ENCODE measurements at places on chromosomes 5 and 9.

GRCh38 chr9:75672478-75672877, 218.0 kb upstream of the PCSK5 start:
- DNase-seq, result no peak

GRCh38 chr9:129547869-129548570, 72.9 kb downstream of the C9orf50 start:
- no peak for DNase-seq

GRCh38 chr5:124901081-124901480, 154.6 kb upstream of the ZNF608 start:
- no peak for DNase-seq

GRCh38 chr5:35656721-35657120, 39.1 kb downstream of the SPEF2 start:
- DNase-seq, result no peak

DNA sequence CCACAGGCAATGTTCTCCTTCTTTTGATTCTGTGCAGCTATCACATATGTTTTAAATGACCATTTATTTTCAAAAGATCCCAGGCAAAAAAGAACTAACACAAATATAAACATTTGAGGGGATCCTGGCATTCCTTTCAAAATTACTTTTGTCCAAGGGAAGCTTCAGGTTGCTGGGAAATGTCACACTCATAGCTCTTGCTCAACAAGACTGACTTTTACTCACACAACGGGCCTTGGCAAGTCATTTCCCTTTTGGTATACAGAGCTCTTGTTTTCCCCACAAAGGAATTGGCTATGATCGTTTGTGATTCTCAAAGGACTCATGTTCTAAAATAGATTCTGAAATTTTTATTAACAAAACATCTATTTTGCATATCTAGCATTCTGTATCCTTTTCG, 4.5 kb upstream of the PALM2AKAP2 start:
- no peak for DNase-seq

- DNase-seq, result no peak
Measured at GRCh38 chr5:24290536-24290935, 354.2 kb downstream of the CDH10 start.

DNA sequence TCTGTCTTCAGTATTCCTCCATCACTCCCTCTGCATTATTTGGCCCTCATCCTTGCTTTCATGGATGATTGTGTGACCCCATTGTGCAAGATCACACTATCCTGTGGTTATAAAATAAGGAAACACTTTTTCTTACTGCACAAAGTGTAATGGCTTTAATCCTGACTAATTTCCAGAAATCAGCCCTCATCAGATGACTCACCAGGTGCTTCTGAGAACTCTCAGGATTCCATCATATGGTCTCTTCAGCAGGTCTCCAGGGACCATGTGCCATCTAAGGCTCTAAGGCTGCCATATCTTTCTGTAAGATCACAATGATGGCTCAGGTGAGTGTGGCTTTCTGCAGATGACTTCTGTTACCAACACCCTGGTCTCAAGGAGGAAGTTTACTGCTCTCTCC, 27.3 kb upstream of the FER start:
- DNase-seq, result no peak

DNA sequence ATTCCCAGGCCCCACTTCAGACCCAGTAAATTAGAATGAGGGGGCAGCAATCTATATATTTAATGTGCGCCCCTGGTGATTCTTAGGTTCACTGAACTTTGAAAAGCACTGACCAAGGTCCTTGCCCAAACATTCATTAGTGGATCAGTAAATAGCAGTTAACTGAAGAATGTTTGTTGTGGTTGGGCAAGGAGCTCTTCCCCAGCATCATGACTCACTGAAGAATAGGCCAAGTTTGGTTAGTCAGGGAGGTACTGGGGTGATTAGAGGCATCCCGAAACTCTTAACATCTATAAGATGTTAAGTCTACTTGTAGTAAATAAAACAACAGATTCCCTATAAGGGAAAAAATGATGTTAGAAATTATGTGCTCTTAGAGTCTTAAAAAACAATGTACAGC, 833 bp upstream of the MROH2B start:
- no peak for DNase-seq

- DNase-seq, result no peak
Measured at GRCh38 chr9:22214021-22214420, 204.9 kb upstream of the CDKN2B start.

DNA sequence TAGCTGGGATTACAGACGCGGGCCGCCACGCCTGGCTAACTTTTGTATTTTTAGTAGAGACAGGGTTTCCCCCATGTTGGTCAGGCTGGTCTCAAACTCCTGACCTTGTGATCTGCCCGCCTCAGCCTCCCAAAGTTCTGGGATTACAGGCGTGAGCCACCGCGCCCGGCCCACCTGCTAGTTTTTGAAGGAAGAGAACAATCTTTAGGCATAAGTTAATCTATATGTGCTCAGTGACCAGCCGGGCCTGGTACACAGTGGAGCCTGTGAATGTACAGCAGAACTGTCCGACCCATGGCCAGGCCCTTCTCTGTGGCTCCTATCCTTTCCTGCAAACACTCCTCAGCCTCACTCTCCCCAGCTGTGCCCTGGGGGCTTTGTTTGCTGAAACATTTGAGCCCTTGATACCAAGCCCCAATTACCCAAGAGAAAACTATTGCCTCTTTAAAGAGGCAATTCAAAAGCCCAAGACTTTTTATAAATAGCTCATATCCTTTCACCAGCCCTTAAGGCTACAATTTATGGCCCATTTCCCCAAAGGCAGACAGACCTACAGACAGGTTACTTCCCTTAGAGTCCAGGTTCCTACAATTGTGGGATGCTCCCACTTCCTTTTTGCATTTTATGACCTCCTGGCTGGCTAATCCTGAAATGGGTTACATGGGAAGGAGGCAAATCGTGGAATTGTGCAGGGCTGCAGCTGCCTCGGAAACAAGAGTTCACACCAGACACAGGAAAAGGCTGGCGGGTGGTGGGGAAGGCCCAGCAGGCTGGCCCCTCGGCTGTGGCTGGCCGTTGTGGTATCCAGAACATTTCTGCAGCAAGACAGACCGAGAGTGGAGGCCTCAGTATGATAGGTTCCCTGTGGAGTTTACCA, 37.5 kb downstream of the SPRY4 start:
- no peak for DNase-seq

DNA sequence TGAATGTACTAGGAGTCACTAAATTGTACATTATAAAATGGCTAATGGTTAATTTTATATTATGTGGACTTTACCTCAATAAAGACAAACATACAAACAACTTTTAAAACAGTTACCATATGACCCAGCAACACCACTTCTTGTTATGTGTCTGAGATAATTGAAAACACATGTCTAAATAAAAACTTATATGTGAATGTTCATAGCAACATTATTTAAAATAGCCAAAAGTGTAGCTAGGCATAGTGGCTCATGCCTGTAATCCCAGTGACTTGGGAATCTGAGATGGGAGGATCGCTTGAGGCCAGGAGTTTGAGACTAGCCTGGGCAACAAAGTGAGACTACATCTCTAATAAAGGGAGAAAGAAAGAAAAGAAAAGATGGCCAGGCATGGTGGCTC, 22.9 kb downstream of the SLC35A4 start:
- no peak for DNase-seq

DNA sequence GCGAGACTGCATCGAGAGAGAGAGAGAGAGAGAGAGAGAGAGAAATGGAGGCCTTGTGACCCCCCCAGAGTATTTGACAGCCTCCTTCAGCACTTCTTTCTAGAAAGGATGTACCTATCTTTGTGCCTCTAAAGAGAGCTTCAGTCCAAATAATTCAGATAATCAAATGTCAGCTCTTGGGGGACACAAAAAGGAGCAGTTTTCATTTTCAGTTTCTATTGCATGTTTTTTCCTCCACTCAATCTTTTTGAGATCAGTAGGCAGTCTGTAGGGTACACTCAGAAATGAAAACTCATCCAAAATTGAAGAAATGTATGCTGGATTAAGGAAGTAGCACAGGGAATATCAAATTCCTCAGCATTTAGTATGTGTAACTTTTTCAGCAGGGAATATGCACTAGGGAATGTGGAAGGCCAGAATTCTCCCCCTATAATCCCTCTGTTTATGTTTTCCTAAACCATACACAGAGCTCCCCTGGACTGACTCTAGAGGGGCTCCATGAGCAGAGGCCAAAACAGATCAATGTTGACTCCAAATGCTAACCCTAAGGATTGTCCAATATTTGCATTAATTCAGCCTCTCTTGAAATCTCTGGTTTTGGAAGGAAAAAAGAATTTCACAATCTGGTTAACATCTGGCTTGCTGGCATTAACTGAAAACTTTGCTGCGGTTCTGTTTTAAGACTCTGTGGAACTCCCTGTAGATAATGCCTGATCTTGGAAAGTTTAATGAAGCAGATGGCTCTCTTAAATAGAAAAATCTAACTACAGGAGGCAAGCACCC, 250.1 kb downstream of the CEMIP2 start:
- no peak for DNase-seq

GRCh38 chr5:38739011-38739704, 106.7 kb upstream of the OSMR start:
- DNase-seq, result no peak

DNA sequence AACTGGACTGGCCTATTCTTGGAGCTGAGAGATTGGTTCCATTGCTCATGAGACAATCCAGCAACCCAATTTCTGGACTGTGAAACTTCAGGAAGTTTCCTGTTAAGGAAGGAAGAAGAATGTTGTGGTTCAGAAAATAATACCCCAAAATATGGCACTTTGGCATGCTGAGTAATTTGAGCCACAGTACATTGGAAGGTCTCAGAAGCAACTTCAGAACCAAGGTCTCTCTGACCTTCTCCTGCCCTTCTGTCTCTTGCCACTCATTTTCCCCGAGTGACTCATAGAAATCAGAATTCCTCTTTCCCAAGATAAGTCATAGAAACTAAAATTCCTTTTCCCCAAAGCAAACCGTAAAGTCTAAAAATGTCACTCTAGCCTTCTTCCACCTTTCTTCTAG, 1366.1 kb downstream of the PTPRD start:
- DNase-seq, result no peak

- no peak for DNase-seq
Measured at GRCh38 chr5:123035360-123035917, 1.1 kb downstream of the PPIC start.

DNA sequence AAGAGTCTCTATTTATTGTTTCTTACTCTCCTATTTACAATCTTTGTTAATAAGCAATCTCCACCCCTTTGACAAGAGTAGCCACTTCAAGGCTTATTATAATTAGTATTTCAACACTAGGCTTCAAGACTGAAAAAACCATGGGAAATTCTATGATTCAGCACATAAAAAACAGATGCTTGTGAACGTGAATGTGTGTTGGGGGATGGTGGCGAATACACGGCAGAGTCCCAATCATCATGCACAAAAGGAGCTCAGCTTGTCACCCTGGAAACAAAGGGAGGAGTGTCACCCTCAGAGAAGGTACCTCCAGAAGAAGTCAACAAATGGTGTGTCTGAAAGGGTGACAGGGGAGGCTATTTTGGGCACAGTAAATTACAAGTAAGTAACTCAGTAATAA, 157.2 kb upstream of the RETREG1 start:
- DNase-seq, result no peak

DNA sequence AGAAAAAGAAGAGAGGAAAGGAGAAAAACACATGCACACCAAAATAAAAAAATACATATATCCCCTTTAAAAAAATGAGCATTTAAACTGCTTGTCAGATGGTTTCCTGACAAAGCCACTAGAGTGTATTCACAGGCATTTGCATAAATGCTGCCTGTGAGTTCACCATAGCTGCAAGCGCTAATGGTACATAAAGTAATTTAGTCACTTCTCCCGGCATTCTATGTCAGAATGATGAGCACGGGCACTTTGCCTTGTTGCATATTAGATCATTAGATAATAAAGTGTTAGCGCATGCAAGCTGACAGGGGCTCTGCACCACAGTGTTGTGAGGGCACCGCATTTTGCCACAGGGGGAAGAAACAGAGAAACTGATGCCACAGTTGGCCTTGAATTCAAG, 280.6 kb downstream of the EBF1 start:
- DNase-seq, result no peak

DNA sequence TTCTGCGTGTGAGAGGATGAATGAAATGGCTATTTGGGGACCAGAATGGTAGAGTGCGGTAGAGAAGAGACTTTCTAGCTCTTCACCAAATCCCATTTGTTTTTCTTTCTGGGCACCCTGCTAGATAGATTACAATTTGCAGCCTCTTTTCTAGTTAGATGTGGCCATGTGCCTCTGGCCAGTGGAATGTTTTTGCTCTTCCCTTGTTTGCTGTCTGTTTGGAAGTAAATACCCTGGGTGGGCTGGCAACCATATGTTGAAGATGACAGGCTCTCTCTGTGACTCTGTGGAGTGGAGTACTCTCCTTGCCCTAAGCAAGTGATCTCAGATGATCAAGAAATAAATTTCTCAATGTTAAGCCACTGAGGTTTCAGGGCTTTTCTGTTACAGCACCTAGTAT, 12.9 kb downstream of the GNG10 start:
- no peak for DNase-seq

GRCh38 chr9:121395558-121395957, 25.5 kb upstream of the STOM start:
- no peak for DNase-seq

DNA sequence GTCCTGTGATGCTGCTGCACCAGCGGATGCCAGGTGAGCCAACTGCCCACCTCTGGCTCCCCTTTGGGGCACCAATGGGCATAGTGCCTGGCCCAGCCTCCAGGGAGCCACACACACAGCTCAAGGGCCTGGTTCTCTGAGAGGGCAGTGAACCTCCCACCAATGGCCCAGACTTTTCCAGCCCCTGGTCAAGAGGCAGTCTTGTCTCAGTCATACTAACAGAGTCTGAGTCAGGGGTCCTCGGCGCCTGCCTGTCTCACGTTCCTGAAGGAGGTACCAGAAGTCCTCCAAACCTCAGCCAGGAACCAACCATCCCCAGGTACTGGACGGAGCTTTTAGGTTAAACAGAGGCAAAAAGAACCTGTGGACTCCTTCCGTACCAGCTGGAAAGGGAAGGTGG, 121.1 kb downstream of the C5orf15 start:
- DNase-seq, result no peak

DNA sequence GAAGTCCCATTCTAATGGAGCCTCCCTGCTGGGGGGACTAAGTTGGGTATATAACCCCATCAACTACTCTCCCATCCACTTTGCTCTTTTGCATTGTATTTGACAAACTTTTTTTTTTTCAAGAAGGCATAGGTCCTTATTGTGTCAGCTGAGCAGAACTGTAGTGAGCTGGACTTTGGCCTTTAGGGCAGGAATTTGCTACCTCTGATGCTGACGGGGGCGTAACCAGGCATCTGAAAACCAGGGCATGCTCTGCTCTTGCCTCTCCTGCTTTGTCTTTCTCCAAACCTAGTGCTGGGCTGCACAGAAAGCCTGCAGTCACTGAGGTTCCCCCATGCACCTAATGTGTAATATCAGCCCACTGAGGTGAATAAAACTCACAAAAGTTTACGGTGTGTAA, 49.0 kb downstream of the MSX2 start:
- no peak for DNase-seq

DNA sequence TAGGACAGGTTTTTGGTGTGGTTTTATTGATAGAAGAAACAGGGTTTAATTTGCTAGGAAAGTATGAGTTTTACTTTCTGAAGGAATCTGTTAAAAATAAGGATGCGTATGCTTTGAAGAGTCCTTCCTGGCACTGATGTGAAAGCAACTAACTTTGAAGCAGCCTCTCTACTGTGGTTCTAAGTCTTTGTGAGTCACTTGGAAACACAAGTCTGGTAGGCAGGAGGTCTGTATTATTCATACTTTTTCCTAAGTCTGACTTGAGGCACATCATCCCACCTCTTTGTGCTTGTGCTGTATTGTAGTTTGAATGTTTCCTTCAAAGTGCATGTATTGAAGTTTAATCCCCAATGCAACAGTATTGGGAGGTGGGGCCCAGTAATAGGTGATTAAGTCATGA, 129.0 kb downstream of the TAF11L14 start:
- no peak for DNase-seq

Data from stimulated activated CD8-positive, alpha-beta memory T cell treated with anti-CD3 and anti-CD28 coated beads, Interleukin-4, amount 100 ng/mL, for 4 hours (primary cell).